Stimulated activated CD4-positive, alpha-beta T cell treated with anti-CD3 and anti-CD28 coated beads, Interleukin-4, amount 100 ng/mL, for 24 hours (primary cell): ENCODE measurements at places on chromosomes 3 and 15.
A peak's percentile ranks its signal among the peaks of the same experiment; 100 is the strongest.

GRCh38 chr3:67192466-67192865, 194.4 kb downstream of the KBTBD8 start:
- no peak for DNase-seq

- no peak for DNase-seq
Observed at GRCh38 chr15:36691579-36692357, 112.3 kb downstream of the CDIN1 start.

DNA sequence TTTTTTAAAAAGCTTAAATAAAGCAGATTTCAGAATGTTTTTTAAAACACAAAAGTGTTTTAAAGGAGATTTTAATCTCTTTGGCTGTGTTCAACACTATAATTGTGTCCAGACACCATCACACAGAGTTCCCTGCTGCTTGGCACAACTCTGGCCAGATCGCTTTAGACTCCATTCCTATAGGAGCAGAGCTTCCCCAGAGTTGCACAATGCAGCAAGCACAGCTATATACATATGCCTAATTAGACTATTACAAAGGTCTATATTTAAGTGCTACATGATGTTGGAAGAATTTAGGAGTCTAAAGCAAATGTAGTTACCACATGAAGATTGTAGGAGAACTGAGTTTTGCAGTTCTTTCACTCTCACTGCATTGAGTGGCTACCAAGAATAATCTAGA, 11.2 kb downstream of the SLC9A9 start:
- no peak for DNase-seq

- no peak for DNase-seq
Observed at GRCh38 chr3:17090280-17090983, 205.7 kb downstream of the PLCL2 start.

GRCh38 chr3:151085889-151086483, 522 bp downstream of the MED12L start:
- no peak for DNase-seq

DNA sequence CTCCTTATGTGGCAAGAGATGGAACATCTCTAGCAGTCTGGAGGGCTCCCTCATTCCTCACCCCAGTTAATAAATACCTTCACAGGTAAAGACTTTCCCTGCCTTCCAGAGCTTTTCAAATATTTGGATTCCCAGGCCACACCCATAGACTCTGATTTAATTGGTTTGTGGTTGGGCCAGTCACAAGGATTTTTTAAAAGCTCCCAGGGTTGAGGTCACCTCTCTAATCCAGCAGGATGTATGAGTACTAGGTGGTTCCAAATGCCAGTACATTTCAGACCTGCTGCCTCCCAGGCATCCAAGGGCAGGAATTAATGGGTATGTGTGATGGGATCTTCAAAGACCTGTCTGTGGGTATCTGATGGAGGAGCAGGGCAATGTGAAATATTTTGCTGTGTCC, 312.8 kb downstream of the CLSTN2 start:
- no peak for DNase-seq

- DNase-seq, result no peak
Observed at GRCh38 chr3:139578783-139579182, 39.2 kb upstream of the RBP1 start.

DNA sequence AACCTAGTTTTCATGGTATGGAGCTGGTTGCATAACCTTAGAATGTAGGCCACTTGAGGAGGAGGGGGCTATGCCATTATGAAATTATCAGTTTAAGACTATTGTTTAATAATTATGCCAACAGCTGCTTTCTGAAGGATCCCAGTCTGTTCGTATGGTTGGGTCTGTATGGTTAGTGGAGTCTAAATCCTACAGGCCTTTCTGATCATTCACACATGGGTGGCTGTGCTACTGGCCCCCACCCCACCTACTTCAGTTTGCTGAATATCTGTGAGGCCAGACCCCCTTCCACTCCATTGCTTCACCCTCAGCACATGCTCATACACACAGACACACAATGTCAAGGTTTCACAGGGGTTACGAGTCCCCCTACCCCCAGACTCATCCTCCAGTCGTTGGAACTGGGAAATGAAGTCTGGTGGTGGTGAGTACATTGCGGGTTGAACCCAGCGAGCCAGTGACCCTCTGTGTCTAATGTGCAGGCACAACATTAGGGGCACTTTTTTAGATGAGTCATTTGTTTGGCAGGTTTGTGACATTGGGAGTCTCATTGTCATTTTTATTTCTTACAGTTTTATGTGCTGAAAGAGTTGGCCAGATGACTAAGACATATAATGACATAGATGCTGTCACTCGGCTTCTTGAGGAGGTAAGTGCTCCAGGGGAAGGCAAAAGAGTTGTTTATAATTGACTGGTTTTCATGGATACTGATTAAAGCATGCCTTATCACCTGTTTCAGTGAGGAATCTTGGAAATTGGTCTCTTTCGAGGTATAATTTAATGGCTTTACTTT, 85.3 kb downstream of the TRAK1 start:
- DNase-seq, result no peak

GRCh38 chr3:36477655-36478054, 97.4 kb downstream of the STAC start:
- DNase-seq, result no peak

DNA sequence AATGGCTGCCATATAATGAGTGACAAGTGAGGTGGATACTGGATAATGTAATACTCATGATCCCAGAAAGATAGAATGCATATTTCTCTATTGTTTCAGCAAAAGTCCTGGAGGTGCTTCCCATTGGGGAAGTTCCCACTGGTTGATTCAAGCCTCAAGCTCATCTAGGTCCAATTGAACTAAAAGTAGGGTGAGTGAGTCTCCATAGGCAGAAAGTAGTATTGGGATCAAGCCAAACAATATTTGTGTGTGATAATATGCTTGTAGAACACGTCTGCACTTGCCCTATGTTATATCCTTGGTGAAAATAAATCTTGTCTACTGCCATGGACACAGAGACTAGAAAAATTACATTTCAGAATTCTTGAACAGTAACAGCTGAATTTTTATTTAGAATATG, 14.8 kb upstream of the ZBTB20 start:
- DNase-seq, result no peak

GRCh38 chr15:101320501-101321052, 25.5 kb upstream of the SNRPA1 start:
- DNase-seq, result peak; percentile 54

GRCh38 chr3:27639271-27639670, 82.9 kb downstream of the EOMES start:
- peak; percentile 5 for DNase-seq

GRCh38 chr15:66147440-66147839, 106.1 kb downstream of the MEGF11 start:
- DNase-seq, result no peak

- DNase-seq, result no peak
Observed at GRCh38 chr3:4270720-4271119, 32.4 kb upstream of the SETMAR start.

- DNase-seq, result no peak
Observed at GRCh38 chr15:76155731-76156130, 95.9 kb downstream of the TMEM266 start.

- DNase-seq, result no peak
Observed at GRCh38 chr15:28998511-28998910, 112.7 kb downstream of the APBA2 start.

DNA sequence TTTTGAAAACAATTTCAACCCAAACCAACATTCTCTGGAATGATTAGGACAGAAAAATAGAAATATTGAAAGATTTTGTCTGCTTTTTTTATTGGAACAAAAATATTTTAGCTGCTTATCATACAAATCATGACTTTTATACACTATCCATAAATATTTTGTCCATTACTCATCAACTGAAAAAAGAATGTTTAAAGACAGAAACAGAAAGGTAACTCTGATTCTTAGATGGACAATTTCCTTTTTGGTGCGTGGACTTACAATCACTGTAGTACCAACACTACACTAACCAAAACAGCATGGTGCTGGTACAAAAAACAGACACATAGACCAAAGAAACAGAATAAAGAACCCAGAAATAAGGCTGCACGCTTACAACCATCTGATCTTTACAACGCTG, 582.8 kb upstream of the CCDC54 start:
- DNase-seq, result no peak

DNA sequence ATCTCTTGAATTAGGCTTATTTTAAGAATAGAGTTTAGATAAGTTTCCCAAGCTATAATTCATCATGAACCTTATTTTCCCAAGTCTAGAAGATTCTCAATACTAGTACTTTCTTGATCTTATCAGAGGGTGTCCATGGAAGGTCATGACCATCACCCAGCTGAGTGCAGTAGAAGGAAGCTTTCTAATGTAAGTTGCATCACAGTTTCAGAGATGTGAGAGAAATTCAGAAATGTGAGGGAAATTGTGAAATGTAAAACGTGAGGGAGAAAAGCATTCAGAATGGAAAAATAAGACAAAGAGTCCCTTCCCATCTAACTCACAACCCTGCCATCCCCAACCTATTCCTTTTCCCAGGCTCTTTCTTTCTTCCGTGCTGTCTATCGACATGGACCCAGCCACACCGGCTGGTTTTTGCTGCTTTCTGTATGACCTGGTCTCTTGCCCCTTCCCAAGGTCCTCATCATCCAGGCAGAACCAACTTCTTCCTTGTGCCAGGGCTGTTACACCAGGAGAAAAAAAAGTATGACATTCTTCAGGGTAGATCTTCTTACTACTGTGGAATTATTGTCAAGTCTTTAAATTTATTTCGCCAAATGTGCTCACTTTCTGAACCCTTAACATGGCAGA, 6.7 kb downstream of the CAPN3 start:
- DNase-seq, result no peak

DNA sequence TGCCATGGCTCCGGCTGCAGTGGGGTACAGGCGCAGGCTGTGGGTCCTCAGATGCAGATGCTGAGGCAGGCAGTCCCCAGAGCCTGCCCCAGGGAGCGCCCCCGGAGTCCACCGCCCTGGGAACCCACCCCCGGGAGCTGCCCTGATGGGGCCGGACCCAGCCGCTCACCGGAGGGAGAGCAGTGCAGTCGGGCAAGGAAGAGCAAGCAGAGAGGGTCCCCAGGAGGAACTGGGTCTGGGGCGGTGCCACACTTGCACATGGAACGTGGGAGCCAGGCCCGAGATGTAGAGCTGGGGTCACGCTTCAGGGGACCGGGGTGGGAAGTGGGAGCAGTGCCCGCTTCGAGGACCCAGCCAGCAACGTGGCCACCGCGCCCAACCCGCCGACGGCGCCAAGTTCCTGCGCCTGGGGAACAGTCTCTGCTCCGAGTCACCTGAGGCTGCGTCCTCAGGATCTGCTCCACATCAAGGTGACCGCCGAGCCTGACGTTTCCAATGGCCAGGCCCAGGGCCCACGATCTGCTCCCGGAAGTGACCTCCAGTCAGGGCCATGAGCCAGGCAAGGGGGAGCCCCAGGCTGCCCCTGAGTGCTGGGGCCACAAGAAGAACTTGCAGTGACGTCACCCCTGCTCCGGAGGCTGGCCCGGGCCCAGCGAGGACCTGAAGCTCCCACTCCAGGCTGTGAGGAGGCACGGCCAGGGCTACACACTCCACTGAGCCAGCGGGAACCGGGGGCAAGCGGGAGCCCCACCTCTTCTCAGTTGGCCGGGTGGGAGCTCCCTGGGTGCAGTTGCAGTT, 27.0 kb upstream of the TFG start:
- no peak for DNase-seq

DNA sequence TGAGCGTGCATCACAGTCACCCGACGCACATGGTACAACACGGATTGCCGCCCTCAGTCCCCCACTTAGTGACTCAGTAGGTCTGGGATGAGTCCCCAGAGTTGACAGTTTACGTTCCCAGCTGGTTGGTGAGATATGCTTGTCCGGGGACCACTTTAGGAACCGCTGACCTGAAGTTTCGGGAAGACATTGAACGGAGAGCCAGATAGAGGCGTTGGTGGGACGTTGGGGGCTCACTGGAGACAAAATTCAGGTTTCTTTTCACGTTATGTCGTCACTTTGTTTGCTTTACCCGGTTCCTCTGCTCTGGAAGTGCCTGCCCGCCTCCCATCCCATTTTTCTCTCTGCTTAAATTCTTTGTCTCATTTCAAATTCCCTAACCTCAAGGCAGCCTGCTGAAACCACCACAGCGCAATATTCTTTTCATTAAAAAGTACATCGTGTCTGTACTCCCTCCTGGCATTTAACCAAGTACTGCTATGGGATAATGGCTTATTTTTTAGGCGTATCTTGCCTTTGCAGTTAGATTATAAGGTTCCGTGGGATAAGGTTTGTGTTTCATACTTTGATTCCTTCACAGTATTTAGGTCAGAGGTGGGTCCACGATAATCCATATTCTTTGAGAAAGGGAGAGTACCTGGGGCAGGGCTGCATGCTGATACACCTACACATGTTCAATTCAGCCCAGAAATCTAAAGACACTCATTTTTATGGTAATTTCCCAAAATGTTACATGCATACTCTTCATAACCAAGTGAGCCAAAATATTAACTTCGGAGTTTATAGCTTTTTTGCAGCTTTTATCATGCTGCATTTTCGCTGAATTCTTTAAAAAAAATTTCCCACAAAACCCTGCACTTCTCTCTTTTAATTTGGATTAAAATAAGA, 921 bp downstream of the LMLN start:
- no peak for DNase-seq

GRCh38 chr3:116040152-116040551, 405.1 kb downstream of the LSAMP start:
- DNase-seq, result no peak

GRCh38 chr15:101444807-101445508, 44.5 kb downstream of the PCSK6 start:
- no peak for DNase-seq

- no peak for DNase-seq
Observed at GRCh38 chr3:123350971-123351370, 97.9 kb downstream of the ADCY5 start.

GRCh38 chr3:183826448-183827250, 1.3 kb upstream of the MAP6D1 start:
- no peak for DNase-seq

- no peak for DNase-seq
Observed at GRCh38 chr3:131169331-131169730, 142.7 kb downstream of the NEK11 start.

DNA sequence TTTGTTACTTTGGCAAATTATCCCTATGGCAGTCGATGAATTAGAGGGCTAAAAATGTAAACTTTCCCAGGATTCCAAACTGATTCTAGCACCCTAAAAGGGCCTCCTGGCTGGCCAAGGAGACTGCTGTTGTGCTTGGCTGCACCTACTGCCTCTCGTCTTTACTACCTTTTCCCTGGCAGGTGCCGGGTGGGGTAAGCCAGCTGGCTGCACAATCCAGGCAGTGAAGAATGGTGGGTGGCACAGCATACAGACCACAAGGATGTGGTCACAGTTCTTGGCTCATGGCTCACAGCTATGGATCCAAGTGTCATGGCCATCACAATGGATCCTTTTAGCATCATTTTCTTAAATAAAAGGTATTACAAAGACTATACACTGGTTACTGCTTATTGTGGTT, 20.7 kb upstream of the SLC25A26 start:
- no peak for DNase-seq

GRCh38 chr3:190338717-190339116, 16.5 kb upstream of the CLDN1 start:
- no peak for DNase-seq

- no peak for DNase-seq
Observed at GRCh38 chr15:34625007-34625406, 41.6 kb upstream of the GOLGA8B start.

- no peak for DNase-seq
Observed at GRCh38 chr3:123653221-123653682, 68.4 kb upstream of the HACD2 start.

GRCh38 chr3:45011756-45012508, 14.2 kb upstream of the CLEC3B start:
- DNase-seq, result no peak
